HT-29 (cell line): ENCODE measurements at places on chromosomes 6 and 20. TPM values are rescaled to one million over a fixed set of nuclear protein-coding genes. Genes with fewer than 3 reads are reported as not detected.

GRCh38 chr6:44145839-44146238 is 12.8 kb upstream of the CAPN11 start:
- no peak for DNase-seq

DNA sequence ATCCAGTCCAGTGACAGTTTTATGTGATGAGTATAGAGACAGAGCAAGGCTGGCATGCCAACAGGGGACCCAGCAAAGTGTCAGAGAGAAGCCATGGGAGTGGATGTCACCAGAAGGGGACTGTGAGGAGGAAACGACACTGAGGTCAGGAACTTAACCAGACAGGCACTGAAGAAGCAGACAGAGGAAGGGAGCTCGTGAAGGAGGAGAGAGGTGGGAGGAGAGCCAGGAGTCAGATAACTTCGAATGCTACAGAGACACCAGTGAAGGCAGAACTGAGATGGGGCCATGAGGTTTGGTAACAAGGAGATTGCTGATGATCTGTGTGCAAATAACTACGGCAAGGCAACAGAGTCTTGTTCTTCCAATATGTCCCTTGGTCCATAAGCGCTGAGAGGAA is 211.1 kb upstream of the FOXA2 start:
- no peak for DNase-seq

- no peak for DNase-seq
Measured at GRCh38 chr6:54085047-54085446, 26.2 kb upstream of the MLIP start.

DNA sequence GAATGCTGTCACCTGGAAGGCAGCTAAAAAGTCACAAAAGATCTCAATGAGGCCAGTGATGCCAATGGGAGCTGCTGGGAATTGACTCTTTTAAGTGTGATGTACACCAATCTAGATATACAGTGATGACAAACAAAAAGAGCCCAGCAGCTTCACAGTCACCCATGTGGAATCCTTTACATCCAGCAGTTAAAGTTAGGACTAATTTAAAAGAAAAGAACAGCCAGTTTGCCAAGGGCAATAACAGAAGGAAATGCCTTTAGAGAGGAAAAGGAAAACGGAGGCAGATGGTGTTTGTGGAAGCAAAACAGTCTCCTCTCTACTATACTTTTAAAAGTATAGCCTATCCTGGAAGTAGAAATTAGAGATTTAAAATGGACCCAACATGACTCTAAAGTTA is 873.5 kb downstream of the EPHA7 start:
- no peak for DNase-seq

DNA sequence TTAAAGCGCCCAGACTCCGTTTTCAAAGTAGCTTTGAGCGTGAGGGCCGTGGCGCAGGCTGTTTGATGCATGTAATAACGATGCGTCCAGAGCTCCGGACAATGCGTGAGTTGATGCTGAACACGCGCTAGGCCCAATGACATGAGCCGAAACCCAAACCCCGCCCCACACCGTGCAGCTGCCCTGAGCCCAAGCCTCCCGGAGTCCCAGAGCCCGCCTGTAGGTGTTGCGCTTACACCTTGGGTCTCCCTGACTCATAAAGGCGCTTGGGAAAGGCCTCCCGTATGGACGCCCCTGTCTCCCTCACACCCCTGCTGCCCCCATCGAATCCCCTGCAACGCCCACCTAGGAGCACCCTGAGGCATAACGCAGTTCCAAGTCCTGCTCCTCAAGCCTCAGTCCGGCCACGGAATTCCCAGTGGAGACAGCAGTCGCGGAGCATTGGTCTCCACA is 87.6 kb downstream of the ERMARD start:
- DNase-seq: no peak

DNA sequence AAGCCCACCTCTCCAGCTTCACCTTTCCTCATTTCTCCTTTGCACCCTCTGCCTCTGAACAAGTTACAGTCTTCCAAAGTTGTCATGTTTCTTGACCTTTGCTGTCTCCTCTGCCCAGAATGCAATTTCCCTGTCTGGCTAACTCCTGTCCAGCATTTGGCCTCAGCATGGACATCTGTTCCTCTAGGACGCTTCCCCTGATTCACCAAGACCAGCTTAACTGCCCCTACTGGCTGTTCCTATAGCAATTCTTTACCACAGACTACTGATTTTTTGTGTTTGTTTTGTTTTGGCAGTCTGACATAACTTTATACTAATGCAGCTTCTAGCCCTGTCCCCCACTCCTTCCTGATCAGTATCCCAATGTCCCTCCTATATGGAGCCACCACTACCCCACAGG is 13.4 kb downstream of the GNL1 start:
- DNase-seq: no peak

DNA sequence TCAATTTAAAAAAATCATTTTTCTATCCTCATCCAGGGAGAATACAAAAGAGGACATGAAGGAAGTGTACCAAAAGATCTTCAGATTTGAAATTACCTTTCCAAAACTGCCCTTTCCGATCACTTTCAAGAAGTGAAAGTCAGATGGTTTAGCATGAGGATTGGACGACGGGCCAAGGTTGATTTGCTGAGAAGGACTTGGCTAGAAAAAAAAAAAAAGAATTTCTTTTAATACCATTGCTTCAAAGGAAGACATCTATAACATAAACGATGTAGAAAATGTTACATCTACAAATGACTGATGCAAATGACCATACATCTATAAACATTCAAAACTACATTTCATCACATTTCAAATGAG is 120.9 kb upstream of the SLC2A12 start:
- DNase-seq: no peak

GRCh38 chr6:138689849-138690248 is 83.7 kb upstream of the CCDC28A start:
- no peak for DNase-seq

DNA sequence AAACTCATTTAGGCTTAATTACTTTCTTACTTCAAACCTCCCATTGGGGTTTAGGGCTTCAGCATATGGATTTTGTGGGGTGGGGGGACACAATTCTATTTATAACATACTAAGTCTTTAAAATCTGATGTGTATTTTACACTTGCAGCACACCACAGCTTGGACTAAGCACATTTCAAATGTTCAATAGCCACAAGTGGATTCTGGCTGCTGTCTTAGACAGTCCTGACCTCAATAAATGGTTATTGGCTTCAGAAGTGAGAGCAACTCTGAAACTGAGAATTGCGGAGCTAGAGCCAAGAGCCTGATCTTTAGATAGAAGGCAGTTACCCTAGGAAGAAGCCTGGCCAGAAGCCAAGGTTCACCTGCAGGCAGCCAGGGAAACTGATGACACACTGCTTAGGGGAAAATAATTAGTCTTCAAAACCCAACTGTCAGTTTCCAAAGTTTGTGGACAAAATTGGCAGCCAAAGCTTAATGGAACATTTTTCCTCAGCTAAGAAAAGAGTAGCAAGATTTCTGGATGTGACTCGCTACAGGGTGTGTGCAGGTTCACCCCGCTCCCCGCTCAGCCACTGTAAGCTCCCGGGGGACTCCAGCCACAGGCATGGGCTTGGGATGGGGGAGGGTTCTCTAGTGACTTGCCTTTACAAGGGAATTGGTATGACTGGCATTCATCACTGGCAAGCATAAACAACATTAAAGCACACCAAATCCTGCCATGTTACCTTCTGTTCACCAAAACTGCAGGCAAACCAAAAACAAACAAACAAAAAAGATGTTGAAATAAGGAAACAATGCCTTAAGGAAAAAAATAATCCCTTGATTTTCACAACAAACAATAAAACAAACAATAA is 219.8 kb downstream of the TFAP2A start:
- no peak for DNase-seq

GRCh38 chr20:14489544-14489943 is 152.1 kb upstream of the FLRT3 start:
- no peak for DNase-seq

DNA sequence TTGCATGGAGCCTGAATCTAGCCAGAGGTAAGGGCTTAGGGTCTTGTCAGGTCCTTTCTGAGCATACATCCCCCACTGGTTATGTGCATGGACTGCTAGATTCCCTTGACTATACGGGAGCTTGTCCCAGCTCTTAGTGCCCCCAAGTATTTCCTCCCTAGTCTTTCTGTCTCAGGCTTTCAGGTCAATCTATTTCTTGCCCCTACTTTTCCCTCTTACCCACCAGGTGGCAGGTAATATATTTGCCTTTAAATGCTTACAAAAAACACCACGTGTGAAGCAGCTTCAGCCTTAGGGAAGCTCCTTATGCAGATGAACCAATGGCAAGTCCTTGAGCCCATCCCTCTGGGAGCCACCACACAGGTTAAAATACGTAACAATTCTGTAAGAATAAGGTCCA is 454.2 kb downstream of the GRIK2 start:
- DNase-seq: no peak

- no peak for DNase-seq
Measured at GRCh38 chr20:47817573-47817972, 32.3 kb upstream of the SULF2 start.

- DNase-seq: no peak
Measured at GRCh38 chr6:106173124-106173879, 87.2 kb downstream of the PRDM1 start.

DNA sequence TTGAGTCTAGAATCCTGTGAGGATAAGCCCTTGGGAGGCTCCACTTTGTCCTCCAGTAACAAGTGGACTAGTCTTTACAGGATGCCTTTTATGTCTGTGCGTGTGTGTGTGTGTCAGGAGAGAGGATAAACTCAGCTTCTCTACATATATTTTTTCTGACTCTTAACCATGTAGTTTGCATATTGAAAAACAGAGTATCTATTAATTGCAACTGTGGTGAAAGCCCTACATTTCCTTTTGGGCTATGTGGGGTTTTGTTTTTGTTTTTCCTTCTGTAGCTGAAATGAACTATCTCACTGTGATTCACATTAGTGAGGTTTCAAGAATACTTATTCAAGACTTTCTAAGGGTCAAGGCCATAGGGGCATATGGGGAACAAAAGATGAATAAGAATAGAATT is 17.7 kb downstream of the TPBG start:
- DNase-seq: no peak

- peak; percentile 84 for DNase-seq
Measured at GRCh38 chr20:36101192-36101591, 53.3 kb upstream of the EPB41L1 start.

- DNase-seq: no peak
Measured at GRCh38 chr6:16706911-16707783, 54.1 kb downstream of the ATXN1 start.

The LCA5 gene
- total RNA-seq: 0.29 and 0.36 TPM in 2 replicates

The NOX3 gene
- not detected in 2 replicates for total RNA-seq

The CGA gene
- not detected in 2 replicates for total RNA-seq

The APOBEC2 gene
- total RNA-seq: not detected in 2 replicates

The ABHD16B gene
- total RNA-seq: not detected in 2 replicates

The SLC13A3 gene
- not detected in 2 replicates for total RNA-seq

The HMGCLL1 gene
- not detected in 2 replicates for total RNA-seq

The PAQR8 gene
- 0.89 and 1.3 TPM in 2 replicates for total RNA-seq

The LRFN2 gene
- total RNA-seq: not detected in 2 replicates
